ENCODE measurements at places on chromosomes 3 and 15.

DNA sequence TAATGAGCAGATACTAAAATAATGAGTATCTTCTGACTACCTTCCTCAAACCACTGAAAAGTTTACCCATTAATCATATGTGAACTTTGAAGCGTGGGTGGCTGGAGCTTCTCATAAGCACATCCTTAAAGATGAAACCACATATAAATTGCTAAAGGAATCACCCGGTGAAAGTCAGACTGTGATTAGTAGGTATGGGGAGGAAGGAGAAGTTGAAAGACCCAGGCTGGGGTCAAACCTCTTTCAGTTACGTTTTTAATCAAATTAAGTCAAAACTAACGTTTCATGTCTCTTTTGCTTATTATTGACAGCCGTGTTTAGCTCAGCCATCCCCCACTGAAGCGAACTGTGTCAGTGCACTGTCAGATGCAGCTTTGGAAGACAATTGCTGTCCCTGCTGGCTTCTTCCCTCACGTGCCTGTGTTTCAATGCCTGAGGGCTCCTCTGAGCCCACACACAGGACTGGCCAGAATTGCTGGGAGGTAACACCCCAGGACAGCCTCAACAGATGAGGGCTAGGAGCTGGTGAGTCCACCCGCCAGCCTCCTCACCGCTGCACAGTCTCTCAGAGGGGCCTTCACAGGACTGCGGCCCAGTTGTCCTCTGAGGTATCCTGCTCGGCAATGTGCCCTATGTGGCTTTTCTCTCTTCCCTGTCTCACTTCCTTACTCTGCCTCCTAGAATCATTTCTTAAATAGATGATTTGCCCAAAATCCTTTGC lies 29.3 kb upstream of the SH3BP5 start:
- peak; percentile 37 for DNase-seq

- no peak for DNase-seq
These were observed 4.2 kb downstream of the BCL2A1 start for GRCh38 chr15:79966634-79967297.

GRCh38 chr15:56496635-56497034 lies 31.7 kb upstream of the MNS1 start:
- DNase-seq: no peak

GRCh38 chr3:112604536-112604935 lies 36.4 kb downstream of the CCDC80 start:
- no peak for DNase-seq

GRCh38 chr3:101182734-101183133 lies 137.6 kb downstream of the IMPG2 start:
- no peak for DNase-seq

GRCh38 chr15:51094606-51095569 lies at the start of gene TNFAIP8L3:
Gene TNFAIP8L3 (minus strand): TSS chr15:51094906. CDS start chr15:51094595, 311 bp downstream.
- no peak for DNase-seq

DNA sequence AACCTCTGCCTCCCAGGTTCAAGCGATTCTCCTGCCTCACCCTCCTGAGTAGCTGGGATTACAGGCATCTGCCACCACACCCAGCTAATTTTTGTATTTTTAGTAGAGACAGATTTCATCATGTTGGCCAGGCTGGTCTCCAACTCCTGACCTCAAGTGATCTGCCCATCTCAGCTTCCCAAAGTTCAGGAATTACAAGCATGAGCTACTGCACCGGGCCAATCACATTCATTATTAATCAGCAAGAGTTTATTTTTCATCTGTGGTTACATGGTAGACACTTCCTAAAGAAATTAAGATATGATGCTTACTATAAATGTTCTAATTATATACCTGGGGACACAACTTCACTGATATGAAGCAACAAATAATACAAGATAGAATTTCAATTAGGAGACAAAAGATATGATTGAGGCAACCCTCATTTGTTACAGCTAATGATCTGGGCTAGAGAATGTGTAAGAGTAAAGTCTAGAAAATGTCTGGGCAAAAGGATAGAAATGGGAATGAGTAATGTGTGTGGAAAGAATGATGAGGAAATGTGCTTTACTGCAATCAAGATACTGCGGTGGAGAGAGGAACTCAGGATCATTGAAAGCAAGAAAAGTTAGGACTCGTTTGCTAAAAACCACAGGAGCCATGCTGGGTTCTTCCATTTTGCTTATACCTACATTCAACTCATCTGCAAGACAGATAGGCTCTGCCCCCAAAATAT lies 366.8 kb downstream of the ZIC1 start:
- DNase-seq: no peak

- no peak for DNase-seq
These were observed 32.6 kb downstream of the MAP2K5 start for GRCh38 chr15:67575039-67575502.

DNA sequence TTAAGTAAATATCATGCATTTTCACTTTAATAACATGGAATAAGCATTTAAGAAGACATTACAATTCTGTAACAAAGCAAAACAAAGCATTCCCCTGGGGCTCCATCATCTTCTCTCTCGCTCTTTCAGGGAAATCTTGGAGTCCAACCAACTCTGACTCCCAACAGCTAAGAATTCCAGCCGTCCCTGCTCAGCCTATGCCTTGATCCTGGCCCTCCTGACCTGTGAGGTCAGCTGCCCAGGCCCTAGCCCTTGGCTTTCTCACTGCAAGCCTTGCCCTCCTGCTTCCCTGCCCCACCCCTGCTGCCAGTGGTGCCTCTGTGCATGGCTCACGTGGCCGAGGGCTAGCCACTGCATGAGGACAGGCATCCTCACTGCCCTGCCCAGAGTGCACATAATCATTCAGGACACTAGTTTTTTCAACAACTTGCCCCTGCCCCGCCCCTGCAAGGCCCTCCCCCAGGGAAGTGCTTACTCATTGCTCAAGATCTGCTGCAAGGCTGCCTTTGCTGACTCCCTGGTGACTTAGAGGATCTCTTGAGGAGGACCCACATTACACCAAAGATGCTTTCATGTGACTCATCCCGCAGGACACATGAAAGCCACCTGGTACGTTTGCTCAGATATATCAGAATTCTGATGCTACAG lies 37.6 kb downstream of the MTMR10 start:
- no peak for DNase-seq

DNA sequence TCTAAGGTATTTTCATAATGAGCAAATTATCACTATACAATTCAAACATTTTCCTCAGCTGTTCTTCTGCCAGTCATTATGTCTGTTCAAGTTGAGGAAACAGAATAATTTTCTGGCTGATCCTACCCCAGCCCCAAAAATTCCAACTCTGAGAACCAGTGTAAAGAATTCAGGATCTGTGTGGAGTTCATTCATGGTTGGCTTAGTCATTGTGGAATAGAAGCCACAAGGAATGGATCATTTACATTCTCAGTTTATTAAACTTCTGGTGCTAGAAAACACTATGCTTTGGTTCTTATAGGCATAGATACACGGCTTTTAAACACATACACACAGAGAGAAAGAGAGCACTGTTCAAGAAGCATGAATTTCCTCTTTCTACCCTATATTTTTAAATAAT lies 134.6 kb downstream of the CMSS1 start:
- no peak for DNase-seq

DNA sequence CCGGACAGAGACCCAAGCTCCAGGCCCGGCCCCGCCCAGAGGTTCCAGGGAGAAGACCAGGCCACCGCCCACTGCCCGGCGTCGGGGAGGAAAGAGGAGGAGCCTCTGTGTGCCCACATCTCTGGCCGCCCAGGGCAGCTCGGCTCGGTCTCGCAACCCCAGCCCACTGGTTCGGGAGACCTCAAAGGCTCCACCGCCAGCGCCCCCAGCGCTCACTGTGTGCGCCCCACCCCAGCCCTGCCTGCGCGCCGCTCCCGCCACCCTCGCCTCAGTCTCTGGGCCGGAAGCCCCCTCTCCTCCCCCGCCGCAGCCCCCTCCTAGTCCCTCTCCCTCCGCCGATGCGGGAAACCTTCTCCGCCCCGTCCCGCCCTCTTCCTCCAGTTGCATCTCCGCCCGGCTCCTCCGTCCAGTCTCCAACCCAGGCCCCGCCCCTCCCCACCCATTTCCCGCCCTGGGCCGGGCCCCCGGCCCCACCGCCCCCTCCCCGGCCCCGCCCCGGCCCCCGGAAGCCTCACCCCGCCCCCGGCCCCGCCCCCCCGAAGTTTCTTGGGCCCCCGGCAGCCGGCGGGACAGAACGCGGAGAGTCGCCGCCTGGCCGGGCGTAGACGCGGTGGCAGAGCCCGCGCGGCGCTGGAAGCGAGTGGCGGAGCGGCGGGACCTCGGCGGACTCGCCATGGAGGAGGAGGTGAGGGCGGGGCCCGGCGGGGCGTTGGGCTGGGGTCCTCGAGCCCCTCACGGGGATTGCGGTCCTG lies at the start of gene PLEKHO2:
TSS of gene PLEKHO2 (plus strand) at position 572 of the 752 bp plus-strand sequence. CDS start at position 674, 102 bp downstream.
- peak; percentile 88 for DNase-seq

DNA sequence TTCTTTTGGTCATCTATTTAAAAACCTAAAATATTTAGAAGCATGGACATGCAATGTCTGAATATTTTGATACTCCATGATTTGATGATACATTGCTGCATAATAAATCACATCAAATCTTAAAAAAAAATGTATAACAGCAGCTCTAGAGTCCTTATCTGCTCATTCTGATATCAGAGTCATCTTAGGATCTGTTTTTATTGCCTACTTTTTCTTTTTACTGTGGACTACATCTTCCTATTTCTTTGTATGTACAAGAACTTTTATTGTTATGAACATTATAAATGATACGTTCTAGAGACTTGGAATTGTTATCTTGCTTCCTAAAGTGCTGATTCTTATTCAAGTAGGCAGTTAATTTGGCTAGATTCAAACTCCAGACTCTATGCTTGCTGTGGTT lies 72.7 kb downstream of the IQCH start:
- DNase-seq: no peak

DNA sequence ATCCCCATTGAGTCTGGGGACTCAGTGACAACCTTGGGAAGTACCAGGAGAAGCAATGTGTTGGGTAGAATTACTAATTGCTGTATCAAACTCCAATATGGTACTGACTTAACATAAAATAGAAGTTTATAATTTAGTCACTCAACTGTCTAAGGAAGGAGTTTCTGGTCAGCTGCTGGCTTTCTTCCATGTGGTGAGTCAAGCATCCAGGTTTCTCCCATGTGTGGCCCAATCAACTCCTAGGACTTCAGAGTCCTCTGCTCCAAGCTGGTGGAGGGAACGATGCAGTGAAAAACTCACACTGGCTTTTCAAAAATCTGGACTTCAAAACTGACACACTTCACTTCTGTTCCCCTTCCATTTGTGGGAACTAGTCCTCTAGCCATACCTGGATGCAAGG lies 25.2 kb downstream of the WNT5A start:
- DNase-seq: no peak

DNA sequence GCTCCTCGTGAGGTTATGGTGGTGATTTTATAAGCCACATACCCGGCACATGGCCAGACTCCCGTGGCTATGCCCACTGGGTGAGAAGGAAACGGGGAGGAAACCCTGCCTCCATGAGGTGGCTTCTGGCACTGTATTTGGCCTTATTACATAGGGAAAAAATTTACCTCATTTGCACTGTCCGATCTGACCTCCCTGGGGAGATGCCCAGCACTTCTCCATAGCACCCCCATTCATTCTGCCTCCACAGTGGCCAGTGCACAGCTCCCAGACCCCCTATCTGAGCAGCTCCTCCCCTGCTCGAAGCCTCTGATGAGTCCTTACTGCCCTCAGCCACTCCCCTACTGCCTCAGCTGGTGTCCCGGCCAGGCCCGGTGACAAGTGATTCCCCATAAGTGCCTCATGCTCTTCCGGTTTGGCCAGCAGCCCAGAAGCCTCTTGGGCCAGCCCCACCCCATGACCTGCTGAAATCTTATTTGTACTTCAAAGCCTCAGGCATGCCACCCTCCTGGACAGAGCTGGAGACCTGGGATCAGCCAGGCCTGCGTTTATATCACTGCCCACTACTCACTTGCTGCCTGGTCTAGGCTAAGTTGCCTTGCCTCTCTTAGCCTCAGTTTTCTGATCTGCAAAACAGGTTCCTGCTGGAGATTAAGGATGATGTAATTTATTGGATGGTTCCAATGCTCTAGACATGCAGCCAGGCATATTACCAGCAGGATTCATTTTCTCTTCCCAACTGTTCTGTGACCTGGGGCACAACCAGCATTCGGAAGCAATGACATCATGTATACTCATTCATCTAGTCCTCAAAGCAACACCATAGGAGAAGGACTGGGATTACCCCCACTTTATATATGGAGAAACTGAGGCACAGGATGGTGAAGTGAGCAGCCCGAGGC lies 30.6 kb upstream of the SLC6A6 start:
- DNase-seq: no peak

DNA sequence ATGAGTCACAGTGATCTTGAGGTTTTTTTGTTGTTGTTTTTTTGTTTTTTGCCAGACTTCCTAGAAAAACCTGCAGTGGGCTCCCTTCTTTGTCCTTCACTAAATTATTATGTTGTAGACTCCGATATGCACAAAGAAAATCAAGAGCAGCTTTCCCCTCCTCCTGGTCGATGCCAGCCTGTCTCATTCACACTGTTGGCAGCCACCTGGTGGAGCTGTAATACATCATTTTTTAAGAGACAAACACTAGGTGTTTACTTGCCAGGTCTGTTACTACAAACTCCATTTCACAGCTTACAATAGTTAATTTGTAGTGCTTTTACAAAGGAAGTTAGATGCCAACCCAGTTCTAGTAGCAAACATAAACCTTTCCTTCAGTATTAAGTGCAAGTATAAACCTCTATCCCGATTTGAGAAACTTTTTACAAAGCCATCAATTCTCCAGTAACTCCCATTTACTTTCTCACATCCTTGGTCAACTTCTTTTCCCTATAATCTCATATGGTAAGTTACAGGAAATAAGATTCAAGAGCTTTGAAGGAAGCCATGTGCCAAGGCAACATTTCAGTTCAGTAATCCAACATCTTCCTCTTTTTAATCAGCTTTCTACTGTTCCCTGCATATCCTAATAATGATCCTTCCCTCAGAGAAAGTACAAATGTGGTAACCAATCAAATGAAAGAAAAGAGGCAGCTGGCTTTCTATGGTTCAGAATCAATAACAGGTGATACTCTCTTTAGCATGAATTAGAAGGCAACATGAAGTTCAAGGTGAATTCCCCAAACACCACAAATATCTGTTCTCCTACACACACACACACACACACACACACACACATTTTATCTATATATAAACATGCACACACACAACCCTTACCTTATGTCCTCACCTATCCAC lies 14.0 kb downstream of the AAGAB start:
- DNase-seq: no peak

GRCh38 chr3:123724306-123724705 lies 139.5 kb upstream of the HACD2 start:
- no peak for DNase-seq

DNA sequence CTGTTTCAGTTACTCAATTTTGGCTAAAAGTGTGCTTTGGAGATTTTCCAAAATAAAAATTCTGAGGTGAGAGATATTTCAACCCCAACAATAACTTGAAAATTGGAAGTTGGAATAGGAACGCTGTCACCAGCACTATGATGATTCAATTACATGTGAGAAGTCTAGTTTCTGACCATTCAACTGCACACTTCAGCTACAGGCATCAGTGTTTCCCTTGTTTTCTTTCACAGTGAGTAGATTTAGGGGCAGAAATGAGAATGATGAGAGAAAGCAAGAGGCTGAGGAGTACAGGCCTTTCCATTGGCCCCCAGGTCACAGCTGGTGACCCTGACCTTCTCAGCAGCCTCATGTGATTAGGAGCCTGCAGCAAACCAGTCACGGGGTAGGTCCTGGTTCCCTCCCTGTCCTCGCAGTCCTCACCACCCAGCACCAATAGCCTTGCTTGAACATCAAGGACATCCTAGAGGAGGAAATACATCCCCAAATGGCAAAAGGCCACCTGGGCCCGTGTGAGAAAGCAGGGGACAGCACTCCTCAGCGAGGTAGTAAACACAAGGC lies 10.0 kb upstream of the FILIP1L start:
- DNase-seq: no peak

GRCh38 chr3:123818324-123818920 lies 65.7 kb downstream of the MYLK start:
- no peak for DNase-seq
